ENCODE measurements at places on chromosomes 3 and 15. TPM values are rescaled to one million over a fixed set of nuclear protein-coding genes. Genes with fewer than 3 reads are reported as not detected.

The CRYGS gene
- total RNA-seq: 3.7 TPM

The IGF2BP2 gene
- 118 TPM for total RNA-seq

The PP2D1 gene
- total RNA-seq: not detected

DNA sequence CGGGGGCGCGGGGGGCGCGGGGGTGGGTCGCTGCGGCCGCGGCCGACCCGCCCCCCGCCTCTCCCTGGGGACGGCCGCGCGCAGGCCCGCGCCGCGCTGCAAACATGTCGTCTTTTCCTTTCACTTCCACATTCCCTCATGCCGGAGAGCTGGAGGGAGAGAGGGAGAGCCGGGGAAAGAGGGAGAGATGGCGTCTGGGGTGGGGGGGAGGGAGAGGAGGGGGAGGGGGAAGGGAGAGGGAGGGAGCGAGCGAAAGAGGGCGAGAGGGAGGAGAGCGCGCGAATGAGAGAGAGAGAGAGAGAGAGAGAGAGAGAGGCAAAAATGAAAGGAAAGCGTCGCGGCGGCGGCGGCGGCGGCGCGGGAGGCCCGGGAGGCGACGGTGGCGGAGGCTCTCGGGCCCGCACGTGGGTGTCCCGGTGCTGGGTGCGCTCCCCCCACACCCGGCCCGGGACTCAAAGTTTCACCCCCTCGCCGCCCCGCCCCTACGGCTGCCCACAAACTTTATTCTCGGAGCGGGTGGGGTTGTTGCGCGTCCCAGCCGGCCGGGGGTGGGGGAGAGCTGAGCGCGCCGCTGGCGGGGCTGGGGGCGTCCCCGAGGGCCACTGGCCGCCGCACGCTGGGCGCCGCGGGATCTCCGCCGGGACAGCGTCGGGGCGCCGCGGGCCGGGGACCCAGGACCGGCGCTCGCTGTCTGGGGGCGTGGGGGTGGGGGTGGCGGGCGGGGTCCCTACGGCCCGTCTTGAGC is 731 bp downstream of the ZNF710 start:
- peak; percentile 66 for DNase-seq
- peak overlapping the region; percentile 85 for H3K4me3 ChIP-seq

- H3K27ac ChIP-seq: peak overlapping the region; percentile 77
- no peak for DNase-seq
- H3K4me1 ChIP-seq: peaks cover 54% of the 10 kb centered on the region
- H3K36me3 ChIP-seq: no peaks in the 10 kb centered on the region
- peaks cover 16% of the 10 kb centered on the region for H3K27me3 ChIP-seq
These were observed 57.1 kb downstream of the TRAK1 start for GRCh38 chr3:42148086-42148848.

- H3K4me1 ChIP-seq: no peaks in the 10 kb centered on the region
- no peaks in the 10 kb centered on the region for H3K36me3 ChIP-seq
- no peak overlapping the region for H3K4me3 ChIP-seq
- peaks cover 8% of the 10 kb centered on the region for H3K27me3 ChIP-seq
These were observed 83.6 kb upstream of the GSK3B start for GRCh38 chr3:120177707-120178306.

All from glutamatergic neuron (in vitro differentiated cells).